CD4-positive, alpha-beta T cell treated with Interleukin-6 at 100 ng/mL for 8 hours (primary cell): ENCODE measurements at places on chromosomes 2 and 18.
A peak's percentile ranks its signal among the peaks of the same experiment; 100 is the strongest.

DNA sequence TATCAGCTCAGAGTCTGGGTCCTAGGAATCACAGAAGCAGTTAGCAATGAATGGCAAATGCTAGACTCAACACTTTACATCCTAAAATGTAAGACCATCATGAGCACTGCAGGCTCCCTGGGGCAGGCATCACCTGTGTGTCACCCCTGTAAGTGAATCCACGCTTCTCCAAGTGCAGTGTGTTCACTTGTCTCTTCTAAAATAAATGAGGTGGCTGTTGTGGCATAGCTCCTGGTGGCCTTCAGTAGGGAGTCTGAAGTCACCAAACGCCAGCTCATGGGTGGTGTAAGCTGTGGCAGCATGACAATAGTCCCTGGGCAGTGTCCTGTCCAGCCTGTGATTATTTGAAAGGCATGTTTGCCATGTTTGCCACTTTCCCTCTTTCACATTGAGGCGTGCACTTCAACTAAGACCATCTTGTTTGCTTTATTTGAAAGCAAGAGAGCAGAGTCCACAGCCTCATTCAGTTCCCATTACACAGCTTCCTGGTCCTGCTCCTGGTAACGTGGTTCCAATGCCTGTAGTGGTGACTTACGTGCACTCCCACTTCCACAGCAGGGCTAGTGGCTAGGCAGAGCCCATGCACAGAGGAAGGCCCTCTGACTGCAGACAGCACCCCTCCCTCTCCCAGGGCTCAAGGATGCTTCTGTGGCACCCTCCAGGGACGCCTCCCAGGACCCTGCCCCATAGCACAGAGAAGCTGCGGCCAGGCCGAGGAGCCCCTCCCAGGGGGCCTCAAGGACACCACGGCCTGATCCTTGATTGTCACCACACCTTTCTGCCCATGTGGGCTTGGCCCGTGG is 24.3 kb downstream of the COA5 start:
- DNase-seq = no peak

DNA sequence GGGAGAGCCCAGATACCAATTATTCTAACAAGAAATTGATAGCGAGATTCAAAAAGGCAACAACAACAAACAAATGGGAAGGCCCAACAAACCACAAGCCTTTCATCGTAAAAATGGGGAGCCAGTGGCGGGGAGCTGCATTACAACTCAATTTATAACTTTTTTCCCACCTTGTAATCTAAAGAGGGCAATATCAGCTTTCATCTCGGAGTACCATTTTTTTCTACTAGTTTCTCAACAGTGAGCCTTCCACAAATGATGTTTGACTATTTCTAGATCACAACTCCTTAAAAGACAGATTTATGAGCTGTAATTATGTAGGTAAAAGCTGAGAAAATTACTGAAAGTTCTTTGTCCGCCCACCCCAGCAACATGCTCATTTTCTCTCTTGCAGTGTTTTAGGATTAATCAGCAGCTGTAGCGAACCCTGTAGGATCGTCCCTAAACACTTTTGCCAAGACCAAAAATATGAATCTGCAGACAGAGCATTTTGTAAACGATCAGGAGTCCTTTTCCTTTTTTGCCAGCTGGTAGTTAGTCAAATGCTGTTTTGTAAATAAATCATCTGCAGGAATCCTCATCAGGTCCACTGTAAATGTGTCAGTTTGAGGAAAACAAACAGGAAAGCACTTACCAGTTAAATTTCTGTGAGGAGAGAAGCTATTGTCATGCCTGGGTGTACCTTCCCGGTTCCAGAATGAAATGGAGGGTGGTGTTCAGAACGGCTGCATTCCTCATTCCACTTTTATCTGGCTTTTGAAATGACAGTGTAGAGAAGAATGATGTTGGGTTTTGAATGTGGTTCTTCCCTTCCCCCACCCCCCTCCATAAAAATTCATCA is 53.2 kb downstream of the EEF1B2 start:
- DNase-seq = no peak

DNA sequence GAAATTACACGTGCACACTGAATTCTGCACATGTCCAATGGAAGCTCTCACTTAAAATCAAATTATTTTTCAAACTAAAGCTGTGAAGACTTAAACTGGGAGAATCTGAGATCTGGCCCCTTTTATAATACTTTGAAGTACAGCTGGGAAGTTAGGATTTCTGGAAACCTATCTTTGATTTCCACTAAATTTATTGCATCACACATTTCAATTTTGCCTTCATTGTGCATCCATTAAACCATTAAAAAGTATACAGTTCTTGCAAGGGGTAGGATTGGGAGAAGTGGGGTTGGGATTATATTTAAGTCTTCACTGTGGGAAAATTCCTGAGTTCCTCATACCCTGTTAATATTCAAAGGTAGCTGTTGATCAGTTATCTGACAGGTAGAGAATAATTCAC is 1229.6 kb upstream of the ZEB2 start:
- no peak for DNase-seq

DNA sequence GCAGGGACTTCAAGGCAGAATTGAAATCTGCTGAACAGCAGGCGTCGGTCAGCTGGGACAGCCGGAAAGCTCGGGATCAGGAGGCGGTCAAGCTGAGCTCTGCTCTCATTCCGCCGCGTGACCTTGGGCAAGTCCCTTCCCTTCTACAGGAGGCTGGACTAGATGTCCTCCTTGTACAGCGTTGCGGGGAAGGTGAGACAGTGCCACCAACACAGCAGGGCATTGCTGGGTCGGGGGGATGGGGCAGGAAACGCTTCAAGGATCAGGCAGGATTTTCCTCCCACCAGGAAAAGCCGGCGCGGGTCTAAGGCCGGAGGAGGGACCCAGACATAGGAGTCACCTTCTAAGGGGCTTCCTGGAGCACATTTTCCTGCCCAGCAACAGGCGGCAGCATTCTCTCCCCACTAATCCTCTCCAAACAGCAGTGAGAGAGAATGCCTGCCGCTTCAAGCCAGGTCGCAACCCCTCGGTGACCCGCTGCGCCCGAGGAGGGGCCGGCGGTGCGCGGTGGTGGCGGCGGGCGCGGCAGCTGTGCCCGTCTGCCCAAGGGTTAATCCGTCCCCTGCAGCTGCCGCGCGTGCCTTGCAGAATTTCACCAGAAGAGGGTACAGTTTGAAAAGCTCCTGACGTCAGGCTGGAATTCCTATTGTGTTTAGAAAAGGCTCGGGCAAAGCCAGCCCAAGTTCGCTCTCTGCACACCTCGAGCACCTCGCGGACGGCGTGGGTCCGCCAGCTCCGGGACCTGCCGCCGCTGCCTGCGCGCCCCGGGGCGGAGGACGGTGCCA is at the start of gene KCNF1:
TSS of gene KCNF1 (plus strand) at position 644 of the 785 bp plus-strand sequence. CDS start 493 bp downstream, outside the sequence.
- no peak for DNase-seq

- peak; percentile 87 for DNase-seq
Observed at GRCh38 chr2:37585982-37586621, 85.3 kb downstream of the CDC42EP3 start.

DNA sequence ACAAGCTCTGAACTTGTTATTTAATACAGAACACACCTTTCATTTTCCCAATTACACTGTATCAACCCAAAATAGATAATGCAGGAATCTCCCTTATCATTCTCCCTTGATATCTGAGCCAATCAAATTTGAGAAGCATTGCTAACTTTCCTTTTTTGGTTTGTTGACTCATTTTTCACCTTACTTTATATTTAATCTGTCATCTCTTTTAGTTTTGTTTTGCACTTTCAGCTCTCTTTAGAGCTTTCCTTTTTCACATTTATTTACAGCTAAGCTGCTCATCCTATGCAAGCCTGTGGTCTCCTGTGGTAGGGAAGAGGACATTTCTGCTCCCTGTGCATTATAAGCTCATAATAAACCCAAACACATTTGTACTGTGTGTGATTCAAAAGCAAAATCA is 50.1 kb downstream of the ITGAV start:
- DNase-seq = no peak
